ENCODE measurements at places on chromosomes 13 and 19.

GRCh38 chr13:80548915-80549314 is 208.0 kb upstream of the SPRY2 start:
- DNase-seq, result no peak

DNA sequence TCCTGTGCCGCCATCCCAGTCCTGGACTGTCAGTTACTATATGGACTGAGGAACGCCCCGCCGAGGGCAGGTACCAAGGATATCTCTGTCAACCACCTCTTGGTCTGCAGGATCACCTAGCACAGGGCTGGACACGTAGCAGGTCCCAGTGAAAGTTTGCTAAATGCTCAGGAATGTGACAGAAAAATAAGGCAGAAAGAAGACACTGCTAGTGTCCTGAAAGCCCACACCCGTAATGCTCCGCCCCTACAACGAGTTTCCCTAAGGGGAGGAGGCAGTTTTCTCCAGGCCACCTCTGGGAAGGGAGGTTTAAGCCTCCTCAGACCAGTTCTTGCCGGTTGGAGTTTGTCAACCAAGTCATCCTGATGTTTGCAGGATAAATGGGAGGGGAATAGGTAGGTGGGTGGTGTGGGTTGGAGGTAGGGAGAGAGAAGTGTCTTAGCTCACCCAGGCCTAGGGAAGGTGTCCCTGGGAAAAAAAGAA is 1.7 kb upstream of the SERTAD3 start:
- DNase-seq, result peak; percentile 38

GRCh38 chr13:31380715-31381114 is 180.9 kb downstream of the B3GLCT start:
- no peak for DNase-seq

- peak; percentile 35 for DNase-seq
Measured at GRCh38 chr19:40144947-40145748, 46.1 kb upstream of the MAP3K10 start.

DNA sequence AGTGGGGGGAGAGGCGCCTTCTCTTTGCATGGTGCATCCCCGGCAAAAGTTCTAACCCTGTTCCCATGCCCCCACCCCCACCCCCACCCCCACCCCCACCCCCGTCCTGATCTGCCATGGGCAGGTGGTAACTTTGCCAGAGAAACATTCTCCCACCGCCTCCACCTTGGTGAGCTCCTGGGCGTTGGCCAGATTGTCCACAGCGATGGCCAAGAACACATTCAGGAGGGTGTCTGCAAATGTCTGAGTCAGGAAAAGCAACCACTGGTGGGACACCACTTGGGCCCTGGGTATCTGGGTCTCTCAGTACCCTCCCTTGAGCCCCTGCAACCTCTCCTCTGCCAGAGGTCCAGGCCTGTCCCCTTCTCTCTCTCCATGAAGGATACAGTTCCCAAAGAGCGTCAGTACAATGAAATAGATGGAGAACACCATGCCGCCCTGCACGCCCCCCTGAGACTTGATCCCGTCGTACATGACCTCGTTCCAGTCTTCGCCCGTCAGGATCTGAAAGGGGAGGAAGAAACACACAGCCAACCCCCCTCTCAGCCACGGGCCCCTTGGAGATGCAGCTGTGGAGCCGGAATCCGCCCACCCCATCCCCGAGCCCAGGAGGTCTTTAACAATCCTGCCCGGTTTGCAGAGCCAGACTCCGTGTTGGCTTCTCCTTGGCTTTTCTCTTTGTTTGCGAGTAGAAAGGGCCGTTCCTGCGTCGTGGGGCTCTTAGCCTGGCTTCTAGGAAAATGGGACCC is 153.3 kb downstream of the IER2 start:
- DNase-seq, result no peak

GRCh38 chr13:65508745-65509144 is 1721.4 kb downstream of the PCDH9 start:
- DNase-seq, result peak; percentile 45

- DNase-seq, result no peak
Measured at GRCh38 chr19:28134311-28134710, 1078.6 kb downstream of the UQCRFS1 start.

GRCh38 chr13:97879646-97880310 is 73.7 kb upstream of the IPO5 start:
- DNase-seq, result no peak

DNA sequence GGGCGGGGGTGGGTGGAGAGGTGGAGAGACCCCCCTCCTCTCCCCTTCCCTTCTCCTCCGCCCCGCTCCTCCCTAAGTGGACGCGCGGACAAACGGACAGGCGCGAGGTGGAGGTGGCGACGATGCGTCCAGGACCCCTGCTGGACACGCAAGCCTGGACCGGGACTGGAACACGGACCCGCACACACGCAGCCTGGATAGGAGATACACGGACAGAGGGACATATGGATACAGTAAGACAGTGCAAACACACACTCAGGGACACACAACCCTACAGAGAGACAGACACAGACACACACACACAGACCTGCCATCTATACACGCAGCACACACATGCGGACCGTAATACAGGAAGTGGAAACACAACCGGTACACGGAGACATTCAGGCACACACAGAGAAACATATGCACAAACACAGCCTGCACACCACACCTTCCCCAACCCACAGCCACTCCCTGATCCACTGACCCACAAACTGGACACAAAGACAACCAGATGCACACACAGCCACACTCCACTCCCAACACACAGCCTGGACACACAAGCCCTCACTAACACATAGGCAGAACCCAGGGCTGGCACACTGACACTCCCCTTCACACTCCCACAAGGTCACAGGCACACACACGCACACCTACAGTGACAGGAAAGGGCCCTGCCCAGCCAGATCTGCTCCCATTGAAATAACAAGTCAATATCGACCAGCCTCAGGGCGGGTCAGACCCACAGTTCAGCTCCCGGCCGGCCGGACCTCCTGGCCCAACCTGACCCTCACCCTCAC is 696 bp upstream of the ERFL start:
- DNase-seq, result peak; percentile 59

DNA sequence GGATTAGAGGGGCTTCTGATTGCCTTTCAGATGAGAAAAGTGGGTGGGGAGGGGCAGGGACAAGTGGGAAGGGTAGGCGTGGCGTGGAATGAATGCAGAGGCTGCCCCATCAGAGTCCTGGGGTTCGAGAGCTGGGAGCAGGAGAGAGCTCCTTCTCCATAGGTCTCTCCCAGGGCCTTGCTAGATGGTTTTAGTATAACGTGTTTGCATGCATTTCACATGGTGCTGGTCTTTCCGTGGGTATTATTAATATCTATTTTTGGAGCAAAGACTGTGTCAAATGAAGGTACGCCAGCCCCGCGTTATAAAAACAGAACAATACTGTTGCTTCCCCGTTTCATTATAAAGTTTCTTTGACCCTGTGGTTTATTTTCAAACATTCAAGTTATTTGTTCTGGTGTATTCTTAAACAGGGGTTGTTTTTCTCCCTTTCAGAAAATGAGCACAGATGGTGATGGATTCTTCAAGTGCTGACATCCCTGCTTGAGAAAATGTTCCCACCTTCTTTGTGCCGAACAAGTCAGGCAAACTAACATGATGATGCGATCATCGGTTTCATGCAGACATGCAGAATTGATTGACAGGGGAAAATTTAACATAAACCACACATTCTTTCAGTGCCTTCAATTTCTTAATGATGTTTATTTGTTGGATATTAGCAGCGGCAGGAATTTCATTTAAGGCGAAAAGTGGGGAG is 62.1 kb upstream of the ZNF536 start:
- no peak for DNase-seq

- peak; percentile 74 for DNase-seq
Measured at GRCh38 chr13:41916173-41916954, 44.5 kb downstream of the VWA8 start.

- no peak for DNase-seq
Measured at GRCh38 chr13:45327253-45327955, 13.6 kb downstream of the TPT1 start.

DNA sequence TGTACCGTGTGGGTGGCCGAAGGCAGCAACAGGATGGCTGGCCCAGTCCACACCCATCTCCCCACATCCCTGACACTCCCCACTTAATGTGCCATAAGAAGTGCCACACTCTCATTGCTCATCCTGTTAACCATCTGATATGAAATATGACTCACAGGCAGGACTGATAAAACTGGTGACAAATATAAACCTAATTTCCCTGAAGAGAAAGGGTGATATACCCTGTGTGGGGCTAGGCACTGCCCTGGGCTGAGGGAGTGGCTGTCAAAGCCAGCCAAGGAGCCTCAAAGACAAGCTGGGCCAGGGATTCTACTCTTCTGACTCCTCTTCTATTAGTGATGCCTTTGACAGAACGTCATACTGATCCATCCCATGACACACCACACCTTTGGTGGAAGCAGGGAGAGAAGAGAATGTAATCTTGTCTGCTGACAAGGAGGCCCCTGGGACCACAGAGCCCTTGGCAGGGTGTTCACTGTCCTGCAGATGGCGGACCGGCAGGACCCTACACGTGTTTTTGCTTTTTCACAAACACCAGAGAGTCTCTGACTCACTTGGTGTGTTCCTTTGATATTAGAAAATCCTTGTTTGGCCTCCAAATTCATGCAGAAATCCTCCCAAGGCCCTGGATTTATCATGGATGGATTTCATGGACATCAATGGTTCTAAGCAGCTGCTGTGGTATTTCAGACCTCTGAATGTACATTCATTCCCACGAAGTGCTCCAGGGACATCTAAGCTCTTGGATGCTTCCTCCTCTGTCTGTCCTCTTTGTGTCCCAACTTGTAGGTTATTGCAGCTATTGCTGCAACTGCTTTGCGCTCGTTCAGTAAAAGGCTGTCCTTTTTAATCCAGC is 98.0 kb upstream of the WASF3 start:
- DNase-seq, result peak; percentile 71

DNA sequence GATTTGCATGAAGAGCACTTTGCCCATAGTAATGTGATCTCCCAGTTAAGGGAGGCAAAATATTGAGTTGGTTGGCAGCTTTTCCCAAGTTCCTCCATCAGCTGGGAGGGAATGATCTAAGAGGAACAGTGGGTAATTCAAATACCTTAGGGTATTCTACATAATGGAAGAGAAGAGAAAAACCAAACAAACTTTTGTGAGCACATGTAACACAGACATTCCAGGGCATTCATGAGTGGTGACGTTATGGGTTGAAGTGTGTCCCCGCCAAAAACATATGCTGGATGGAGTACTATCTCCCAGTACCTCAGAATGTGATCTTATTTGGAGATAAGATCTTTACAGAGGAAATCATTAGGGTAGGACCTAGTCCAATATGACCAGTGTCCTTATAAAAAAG is 220.1 kb downstream of the FOXO1 start:
- DNase-seq, result no peak

- DNase-seq, result no peak
Measured at GRCh38 chr13:26688286-26688685, 72.3 kb downstream of the GPR12 start.

DNA sequence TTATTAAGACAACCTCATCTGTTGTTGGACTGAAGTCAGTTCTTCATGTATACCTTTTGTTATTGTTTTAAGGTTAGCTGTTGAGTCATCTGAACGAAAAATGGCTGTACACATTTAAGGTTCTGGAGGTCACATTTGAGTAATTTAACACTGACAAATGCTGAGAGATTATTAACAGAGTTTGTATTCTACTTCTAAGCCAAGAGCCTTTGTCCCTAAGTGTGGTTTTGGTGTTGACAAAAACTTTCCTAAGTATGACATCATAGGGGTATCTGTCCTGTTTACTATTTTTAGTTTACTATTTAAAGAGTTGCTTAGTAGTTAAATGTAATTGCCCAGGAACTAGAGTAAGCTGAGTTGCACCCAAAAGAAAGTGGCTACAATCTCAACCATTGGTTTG is 71.9 kb downstream of the CDK8 start:
- DNase-seq, result no peak

DNA sequence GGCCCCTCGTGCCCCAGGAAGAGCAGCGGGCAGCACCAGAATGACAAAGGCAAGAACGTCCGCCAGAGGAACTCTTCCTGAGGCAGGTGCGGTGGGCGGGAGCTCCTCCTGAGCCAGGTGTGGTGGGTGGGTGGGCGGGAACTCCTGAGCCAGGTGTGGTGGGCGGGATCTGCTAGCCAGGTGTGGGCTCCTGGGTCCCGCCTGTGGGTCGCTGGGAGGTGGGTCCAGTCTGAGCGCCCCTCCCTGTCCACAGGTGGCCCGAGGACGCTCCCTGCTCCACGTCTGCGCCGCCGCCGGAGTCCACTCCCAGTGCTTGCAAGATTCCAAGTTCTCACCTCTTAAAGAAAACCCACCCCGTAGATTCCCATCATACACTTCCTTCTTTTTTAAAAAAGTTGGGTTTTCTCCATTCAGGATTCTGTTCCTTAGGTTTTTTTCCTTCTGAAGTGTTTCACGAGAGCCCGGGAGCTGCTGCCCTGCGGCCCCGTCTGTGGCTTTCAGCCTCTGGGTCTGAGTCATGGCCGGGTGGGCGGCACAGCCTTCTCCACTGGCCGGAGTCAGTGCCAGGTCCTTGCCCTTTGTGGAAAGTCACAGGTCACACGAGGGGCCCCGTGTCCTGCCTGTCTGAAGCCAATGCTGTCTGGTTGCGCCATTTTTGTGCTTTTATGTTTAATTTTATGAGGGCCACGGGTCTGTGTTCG is 7.0 kb upstream of the HCN2 start:
- no peak for DNase-seq

DNA sequence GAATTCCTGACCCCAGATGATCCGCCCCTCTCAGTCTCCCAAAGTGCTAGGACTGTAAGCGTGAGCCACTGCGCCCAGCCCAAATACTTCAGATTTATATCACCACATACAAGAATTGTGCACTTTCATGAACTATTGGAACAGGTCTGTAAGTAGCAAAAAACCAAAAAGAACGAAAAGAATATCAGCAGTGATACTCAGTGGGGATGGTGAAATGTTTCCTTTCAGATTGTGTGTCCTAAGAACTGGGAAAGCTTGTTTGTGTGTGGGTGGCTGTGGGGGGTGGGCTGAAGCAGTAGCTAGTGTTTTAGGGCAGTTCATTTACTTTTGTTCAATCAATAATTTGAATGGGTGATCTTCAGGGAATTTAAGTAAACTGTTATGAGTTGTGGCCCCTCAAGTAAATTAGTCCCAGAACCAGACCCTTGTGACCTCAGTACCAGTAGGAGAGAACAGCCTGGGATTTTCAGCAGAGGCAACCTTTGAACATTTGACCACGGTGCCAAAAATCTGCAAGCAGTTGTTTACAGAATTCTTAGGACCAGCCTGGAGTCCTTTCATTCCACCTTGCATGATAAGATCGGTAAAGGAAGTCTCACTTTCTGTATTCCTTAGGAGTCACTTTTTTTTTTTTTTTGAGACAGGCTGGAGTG is 106.6 kb downstream of the LRCH1 start:
- no peak for DNase-seq

DNA sequence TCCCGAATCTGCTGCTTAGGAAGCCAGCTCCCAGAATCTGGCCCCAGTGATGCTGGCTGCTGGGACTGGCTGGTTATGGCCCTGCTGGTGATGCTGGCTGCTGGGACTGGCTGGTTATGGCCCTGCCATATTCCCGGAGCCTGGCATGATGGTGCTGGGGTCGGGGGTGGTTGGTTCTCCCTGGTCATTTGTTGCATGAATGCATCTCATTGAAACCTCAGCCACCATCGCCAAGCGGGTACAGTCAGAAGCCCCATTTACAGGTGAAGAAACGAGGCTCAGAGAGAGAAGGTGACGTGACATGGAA is 2.1 kb downstream of the PGLYRP1 start:
- DNase-seq, result no peak
